ENCODE measurements at places on chromosomes 2 and 18.

- DNase-seq = no peak
These were observed 17.1 kb upstream of the SNED1 start for GRCh38 chr2:240981280-240981679.

DNA sequence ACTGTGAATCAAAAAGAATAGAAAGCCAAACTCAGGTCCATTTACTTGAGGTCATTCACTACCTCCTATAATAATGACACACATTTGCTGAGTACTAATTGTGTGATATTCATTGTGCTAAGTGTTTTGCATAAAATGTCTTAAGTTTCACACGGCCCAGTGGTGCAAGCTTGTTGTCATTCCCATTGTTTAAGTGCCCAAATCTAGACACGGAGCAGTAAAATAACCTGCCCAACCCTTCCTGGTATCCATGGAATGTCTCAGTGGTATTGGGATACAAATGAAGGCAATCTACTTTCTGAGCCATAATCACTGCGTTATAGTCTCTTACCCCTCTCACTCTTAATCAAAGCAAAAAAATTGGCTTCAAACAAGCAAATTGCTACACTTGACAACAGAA is 233.3 kb downstream of the NCKAP5 start:
- peak; percentile 46 for DNase-seq

- peak; percentile 61 for DNase-seq
These were observed 5.1 kb downstream of the FIGLA start for GRCh38 chr2:70785137-70785911.

GRCh38 chr18:48230467-48231113 is 178.6 kb downstream of the ZBTB7C start:
- DNase-seq = peak; percentile 66

GRCh38 chr2:229620289-229620688 is 94.1 kb downstream of the DNER start:
- no peak for DNase-seq

- peak; percentile 82 for DNase-seq
These were observed 13.0 kb upstream of the FAHD2A start for GRCh38 chr2:95389245-95390119.

DNA sequence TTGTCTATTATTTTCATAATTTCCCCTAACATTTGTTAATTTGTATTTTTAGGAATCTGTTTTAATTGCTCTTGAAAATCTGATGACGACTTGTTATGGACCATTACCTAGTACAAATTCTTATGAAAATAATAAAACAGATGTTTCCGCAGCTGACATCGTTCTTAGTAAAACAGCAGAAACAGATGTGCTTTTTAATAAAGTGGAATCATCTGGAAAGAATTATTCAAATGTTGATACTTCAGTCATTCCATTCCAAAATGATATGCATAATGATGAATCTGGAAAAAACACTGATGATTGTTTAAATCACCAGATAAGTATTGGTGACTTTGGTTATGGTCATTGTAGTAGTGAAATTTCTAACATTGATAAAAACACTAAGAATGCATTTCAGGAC is 69.9 kb downstream of the PMS1 start:
- no peak for DNase-seq

DNA sequence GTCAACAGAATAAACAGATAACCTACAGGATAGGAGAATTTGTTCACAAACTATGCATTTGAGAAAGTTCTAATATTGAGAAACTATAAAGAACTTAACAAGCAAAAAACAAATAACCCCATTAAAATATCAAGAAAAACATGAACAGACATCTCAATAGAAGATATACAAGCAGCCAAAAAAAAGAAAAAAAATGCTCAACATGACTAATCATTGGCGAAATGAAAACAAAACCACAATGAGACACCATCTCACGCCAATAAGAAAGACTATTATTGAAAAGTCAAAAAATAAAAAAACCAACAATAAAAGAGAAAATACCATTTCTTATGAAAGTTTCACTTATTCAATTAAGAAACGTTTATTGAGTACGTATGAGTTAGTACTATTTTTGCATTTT is 800.5 kb downstream of the CBLN2 start:
- no peak for DNase-seq

DNA sequence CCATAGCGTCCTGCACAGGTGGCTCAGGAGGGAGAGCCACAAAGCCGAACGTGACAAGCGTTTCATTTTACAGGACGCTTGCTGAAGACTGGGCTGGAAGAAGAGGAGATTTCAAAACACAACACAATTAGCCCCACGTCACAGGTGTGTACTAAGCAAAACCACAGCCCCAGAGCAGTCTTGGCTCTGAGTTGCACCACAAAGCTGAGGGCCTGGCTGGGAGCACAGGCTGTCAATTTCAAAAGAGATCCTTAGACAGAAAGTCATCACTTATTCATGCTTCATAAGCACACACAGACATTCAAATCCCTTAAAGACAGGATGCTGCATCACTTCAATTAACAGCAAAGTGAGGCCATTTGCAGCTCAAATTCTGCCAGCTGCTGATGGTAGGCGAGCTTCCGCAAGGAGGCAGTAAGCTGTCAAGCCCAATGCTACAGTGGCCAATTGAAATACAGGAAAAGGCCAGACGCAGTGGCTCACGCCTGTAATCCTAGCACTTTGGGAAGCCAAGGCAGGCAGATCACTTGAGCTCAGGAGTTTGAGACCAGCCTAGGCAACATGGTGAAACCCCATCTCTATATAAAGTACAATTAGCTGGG is 79.6 kb downstream of the SKA1 start:
- peak; percentile 66 for DNase-seq

DNA sequence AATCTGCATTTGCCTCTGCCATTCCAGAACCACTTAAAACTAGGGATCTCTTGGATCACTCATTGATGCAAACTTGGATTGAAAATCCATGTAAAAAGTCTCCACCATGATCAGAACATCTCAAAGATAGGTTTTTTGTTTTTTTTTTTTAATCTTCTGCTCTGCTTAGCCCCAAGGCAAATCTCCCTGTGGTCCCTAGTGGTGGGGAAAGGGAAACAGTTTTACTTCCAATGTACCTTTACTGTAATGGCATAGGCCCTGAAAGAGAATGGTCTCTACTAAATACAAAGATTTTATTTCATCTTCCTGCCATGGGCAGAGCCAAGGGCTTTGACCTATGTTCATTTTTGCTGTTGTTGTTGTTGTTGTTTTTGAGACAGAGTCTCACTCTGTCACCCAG is 78.4 kb downstream of the KANSL1L start:
- DNase-seq = no peak

DNA sequence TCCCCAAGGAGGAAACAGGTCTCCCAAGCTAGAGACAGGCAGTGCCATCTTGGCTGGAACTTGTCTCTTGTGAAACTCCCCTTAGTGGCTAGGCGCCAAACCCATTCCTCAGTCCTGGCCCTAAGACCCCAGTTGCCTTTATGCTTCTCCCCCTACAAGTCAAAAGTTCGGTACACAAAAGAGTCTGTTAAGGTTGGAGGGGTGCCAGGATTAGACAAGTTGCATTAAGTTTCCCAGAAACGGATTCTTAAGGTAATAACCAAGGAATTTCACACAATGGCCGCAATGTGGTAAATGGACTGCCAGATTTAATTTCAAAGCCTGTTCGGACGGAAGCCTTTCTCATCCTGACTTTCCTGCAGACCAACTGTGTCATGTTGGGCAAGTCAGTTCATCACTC is 80.7 kb downstream of the CCBE1 start:
- DNase-seq = peak; percentile 20

DNA sequence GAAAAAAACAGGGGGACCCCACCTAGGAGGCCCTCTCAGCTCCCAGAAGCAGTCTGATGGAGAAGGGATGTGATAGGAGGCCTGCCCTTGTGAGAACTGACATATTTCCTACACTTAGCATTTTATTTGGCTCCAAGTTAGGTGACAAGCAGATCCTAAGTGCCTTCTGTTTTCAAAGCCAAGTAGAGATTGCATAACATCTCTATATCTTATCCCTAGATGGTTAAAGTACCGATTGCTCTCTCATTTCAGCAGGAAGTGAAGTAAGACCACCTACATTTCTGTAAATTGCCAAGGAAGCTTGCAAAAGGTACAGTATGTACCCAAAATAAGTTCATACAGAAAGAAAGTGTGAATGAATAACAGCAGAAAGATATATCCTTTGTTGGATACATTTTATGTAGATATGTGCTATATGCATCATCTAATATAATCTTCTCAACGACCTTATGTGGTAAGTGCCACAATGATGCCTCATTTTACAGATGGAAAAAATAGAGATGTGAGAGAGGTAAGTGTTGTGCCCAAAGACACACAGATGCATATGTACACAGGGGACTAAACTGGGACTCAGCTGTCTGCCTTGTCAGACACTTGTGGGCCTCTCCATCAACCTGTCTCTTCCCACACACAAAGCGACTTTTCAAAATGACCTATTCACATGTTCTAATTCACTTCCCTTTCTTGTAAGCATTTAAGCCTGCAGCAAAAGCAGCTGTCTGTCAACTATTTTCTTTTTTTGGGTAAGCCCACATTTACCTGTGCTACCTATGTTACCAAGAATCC is 38.9 kb downstream of the DHRS9 start:
- DNase-seq = no peak

DNA sequence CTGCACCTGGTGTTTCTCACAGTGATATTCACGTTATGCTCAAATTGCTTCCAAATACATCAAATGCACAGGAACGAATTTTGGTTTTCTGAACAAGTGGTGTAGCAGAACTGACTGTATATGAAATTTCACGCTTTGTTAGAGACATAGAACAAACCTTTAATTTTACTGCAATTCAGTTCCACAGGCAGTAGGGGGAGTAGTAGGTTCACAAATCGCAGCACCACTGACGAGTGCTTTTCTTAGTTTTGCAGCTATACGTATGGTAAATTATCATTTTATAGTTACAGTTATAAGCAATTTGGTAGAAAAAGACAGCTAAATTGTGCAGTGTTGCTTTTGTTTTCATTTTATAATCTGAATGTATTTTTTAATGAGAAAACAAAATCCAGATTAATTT is 113.3 kb downstream of the KIAA1328 start:
- DNase-seq = peak; percentile 63

DNA sequence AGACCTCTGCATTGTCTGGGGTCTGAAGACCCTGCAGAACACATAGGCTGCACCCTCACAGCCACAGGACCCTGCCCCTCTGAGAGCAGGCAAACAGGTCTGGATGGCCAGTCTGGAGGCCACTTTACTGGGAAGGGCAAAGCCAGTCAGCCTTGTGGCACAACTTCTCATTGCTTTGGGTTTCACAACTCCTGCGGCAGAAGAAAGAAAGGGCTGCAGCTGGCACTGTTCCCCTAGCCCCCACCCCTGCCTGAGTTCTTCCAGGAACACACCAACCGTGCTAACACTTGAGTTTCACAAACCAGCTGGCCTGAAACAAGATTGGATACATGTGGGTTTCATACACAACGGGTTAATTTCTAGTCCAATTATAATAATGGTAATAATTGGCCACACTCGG is 276.5 kb upstream of the MGAT5 start:
- no peak for DNase-seq

GRCh38 chr2:174327021-174327840 is 7.5 kb upstream of the SP9 start:
- peak; percentile 18 for DNase-seq
